ENCODE measurements at places on chromosomes 1 and 21.

DNA sequence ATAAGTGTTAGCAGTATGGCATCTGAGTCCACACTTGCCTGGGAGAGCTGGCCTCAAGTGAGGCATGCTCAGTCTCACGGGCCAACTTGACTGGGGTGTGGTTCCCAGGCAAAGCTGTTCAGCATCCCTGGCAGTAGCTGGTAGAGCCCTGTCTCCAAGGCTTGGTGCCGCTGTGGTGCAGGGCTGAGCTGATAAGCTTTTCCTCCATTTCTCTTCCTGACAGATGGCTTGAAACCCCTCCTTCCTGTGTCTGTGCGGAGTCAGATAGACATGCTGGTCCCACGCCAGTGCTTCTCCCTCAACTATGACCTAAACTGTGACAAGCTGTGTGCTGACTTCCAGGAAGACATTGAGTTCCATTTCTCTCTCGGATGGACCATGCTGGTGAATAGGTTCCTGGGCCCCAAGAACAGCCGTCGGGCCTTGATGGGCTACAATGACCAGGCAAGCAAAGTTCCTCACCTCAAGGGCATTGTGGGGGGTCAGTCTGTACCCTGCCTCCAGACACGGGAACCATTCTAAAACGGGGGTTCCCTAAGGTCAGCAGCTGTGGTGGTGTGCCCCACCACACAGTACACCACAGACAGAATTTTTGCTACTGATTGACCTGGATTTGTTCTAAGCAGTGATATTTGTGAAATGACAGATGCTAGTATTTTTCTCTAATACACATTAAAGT is 13.7 kb upstream of the MIIP start:
- DNase-seq = no peak

DNA sequence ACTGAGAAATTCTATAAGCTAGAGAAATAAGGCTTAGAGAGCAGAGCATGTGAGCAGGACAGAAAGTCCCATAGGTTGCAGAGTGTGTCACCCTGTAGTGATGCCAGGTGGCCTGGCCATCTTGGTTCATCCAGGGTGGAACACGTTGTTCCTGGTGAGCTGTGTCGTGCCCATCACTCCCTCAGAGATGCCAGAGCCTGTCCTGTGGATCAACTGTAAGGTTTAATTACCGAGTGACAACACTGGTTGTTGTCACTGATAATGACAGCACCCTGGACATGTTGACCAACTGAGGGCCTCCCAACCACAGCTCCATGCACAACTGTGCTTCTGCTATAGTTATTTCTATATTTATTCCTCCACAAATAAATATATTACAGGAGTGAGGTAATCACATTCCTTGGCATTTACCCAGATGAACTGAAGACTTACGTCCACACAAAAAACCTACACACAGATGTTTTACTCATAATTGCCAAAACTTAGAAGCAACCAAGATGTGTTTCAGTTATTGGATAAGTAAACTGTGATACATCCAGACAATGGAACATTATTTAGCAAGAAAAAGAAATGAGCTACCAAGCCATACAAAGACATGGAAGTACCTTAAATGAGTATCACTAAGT is 6.2 kb downstream of the C1orf198 start:
- no peak for DNase-seq

DNA sequence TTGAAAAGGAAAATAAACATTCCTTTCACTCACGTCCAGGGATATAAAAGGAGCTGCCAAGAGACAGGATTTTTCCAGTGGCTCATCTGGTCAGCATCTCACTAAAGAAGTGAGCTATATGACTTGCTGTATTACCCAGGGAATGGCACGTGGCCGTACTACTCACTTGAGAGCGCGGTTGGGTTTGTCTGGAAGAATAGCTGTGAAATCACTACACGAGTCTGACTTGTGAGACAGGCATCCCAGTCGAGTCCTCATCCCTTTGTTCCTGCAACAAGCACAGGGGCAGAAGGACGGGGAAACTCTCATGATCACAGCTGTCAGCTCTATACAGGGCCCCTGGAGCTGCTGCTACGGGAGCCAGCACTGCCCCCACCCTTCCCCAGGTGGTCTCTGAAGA is 17.7 kb downstream of the RGS8 start:
- no peak for DNase-seq

GRCh38 chr1:107678993-107679392 is 286.0 kb downstream of the VAV3 start:
- DNase-seq = no peak

- DNase-seq = no peak
Observed at GRCh38 chr1:100354971-100355394, 2.7 kb downstream of the CDC14A start.

GRCh38 chr1:3910049-3910731 is 10.1 kb upstream of the C1orf174 start:
- no peak for DNase-seq

DNA sequence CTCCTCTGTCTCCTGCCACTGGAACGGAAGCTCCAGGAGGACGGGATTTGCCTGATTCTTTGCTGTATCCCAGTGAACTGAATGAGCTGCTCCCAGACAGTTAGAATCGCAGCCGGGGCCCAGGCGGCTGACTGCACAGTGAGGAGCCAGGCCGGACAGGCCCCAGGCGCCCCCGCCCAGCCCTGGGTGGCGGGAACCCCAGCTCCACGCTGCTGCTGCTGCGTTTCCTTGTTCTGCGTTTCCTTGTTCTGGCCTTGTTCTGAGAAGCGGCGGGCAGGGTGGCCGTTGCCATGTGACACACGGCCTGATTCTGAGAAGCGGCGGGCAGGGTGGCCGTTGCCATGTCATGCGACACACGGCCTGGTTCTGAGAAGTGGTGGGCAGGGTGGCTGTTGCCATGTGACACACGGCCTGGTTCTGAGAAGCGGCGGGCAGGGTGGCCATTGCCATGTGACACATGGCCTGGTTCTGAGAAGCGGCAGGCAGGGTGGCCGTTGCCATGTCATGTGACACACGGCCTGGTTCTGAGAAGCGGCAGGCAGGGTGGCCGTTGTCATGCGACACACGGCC is 56.2 kb downstream of the SLC37A1 start:
- no peak for DNase-seq

DNA sequence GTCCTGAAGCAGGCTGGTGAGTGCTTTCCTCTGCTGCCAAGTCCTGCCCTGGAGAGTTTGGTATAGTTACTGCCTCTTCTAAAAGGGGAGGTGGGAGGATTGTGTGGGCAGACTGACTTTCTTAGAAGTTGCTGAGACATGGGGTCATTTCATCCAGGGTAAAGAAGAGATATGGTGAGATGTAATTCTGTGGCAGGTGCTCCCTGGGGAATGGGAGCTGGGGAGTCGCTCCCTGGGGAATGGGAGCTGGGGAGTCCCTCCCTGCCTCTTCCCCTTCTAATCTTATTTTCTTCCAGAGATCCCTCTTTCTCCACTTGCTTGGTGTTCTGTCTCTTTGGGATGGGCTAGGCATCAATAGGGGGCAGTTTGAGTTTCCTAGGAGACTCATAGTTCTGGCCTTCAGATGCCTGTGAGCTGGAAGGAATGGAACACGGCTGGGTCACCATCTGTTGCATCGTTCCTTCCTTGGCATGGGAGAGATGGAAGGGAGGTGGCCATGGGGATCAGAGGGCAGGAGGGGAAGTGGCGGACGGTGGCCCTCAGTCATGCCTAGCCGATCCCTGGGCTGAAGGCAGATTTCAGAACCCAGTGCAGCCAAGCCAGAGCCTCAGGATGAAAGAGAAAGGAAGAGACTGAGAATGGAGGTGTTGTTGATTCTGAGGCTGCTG is 59.0 kb downstream of the NFASC start:
- no peak for DNase-seq

DNA sequence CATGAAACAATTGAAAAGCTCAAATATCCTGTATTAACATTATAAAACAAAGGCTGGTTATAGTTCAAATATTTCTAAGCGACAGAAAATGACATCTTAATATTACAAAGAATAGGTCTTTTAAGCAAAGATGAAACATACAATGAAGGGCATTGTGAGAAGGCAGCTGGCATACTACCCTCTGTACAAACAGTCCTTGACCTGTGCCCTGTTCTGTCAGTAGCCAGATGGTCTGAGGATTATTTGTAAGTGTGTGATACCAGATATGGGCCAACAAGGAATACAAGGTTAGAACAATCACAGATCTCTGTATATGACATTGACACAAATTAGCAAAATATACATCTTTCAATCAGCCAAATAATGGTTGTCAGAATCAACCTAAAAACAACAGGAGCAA is 1350.4 kb downstream of the AMY1C start:
- DNase-seq = no peak

DNA sequence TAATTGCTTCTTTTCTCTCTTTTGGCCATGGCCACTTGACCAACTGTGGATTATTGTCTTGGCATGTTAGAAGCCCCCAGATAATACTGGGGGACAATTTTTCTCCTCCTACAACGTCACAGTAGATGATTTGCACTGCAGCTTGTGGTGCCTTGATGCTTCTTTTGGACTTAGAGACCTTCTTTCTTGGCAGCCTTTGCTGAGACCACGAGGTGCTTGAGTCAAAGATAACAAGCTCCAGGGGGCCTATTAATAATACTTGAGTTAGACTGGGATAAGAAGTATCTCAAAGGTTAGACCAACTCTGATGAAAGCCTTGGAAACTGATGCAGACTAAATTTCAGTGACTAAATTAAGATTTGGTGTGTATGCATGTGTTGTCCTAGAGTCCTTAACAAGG is 3.2 kb downstream of the PPP1R12B start:
- no peak for DNase-seq

GRCh38 chr1:110697606-110698005 is 22.9 kb upstream of the KCNA3 start:
- DNase-seq = no peak

GRCh38 chr1:12654657-12655056 is 10.8 kb downstream of the AADACL4 start:
- DNase-seq = no peak

GRCh38 chr1:7104339-7104738 is 319.1 kb downstream of the CAMTA1 start:
- DNase-seq = no peak

DNA sequence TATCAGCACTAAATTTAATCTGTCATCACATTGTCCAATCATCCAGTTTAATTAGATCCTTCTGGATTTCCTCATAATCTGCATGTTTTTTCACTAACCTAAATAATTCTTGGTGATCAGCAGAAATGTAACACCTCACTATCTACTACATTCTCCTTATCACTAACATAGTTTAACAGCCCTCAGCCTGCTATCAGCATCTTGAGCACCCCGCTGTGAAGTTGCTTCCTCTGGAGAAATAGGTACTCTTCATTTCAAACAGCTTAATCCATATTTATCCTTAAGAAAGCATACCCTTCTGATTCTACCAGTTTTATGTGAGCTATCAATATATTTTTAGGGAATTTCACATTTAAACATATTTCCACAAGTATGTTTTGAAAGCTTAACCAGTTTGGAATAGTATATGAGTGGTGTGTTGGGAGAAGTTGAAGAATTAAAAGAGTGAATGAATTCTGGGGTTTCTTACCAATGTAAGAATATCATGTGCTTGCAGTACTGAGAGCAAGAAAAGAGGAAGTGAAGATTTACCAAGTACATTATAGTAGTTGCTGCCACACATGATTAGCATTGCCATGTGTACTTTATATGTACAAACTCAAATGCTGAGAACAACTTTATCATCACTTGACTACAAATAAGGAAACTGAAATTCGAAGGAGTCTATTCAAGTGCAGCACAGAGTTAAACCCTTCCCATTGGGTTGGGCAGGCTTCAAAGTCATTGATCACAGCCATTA is 771.1 kb upstream of the ADGRL4 start:
- DNase-seq = no peak

DNA sequence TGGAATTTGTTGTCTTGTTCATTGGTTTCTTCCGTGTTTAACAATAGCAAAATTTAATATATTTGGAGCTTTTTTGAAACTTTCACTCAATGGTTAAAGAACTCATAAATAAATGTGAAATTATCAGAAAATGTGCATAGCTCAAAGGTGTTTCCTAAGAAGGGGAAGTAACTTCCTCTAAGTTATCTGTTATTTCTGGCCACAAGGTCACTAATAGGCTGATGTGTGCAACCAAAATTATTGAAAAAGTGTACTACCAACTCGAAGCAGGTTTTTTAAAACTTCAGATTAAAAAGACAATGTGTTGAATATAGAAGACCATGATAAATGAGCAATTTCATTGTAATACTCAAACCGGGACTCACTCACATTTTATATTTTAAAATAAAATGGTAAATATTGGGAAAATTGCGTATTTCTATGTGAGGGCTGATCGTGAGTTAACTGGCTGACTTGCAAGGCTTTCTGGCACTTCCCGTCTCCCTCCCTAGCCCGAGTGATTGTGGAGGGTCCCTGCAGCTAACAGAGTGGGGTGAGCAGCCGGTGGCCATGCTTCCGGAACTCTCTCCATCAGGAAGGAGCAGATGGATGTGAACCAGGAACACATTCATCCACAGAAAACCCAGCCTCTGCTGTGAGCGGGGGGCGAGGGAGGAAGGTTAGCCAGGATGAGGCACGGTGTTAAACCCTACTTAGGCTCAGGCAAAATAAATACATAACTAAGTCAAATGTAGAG is 96.9 kb downstream of the ERG start:
- no peak for DNase-seq

DNA sequence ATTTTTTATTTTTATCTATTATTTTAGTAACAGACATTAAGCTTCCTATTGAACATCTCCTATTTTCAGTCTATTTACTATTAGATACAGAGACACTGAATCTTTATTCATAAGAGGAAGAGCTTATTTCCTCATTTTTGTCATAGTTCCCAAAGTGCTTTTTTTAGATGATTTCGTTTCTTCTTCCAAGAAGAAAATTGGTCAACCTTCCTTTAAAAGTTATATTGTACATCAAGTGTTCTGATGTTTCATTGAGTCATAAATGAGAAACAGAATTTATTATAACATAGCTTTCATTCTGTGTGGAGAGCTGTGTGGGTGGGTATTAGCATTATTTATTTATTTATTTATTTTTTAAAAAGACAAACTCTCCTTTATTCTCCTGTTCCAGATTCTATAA is 50.6 kb upstream of the BACH1 start:
- DNase-seq = no peak

Data from GDM1 (cell line).